NCI-H187 treated with DMSO at 0.1 percent for 48 hours (cell line): ENCODE measurements at places on chromosomes 6 and 20.

GRCh38 chr20:8535403-8536261 is 403.6 kb downstream of the PLCB1 start:
- no peak for DNase-seq

DNA sequence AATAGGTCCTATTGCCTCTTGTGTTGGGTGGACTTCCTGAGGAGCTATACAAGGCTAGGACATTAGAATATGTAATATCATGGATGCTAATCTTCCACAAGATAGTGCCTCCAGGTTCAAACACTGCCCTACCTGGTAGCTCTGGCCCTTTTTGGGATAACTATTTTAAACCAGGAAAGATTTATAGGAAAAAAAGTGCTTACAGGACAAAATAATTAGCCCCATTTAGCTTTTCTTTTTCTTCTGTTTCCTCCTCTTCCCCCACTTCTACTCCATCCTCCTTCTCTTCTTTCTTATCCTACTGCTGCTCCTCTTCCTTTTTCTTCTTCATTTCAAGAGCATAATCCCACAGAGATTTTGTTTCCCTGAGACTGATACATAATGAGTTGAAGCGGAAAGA is 967.4 kb downstream of the PHF3 start:
- no peak for DNase-seq

GRCh38 chr20:38893056-38893564 is 33.1 kb upstream of the FAM83D start:
- DNase-seq, result no peak

DNA sequence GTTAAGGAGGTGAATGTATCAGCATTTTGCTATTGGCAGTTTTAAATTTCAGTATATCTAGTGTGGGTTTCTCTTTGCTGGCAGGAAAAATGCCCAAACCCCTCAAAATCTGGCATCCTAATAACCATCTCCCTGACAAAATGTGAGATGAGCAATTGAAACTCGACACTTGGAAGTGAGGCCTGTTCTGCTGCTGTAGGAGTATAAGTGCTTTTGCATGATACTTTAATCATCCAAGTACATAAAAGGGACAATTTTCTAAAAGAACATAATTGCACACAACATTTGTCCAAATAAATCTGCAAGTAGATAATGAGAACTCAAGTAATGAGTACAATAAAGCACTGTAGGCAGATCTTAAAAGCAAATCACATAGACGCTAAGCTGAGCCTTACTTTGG is 36.5 kb downstream of the LAMP5 start:
- DNase-seq, result peak; percentile 46

DNA sequence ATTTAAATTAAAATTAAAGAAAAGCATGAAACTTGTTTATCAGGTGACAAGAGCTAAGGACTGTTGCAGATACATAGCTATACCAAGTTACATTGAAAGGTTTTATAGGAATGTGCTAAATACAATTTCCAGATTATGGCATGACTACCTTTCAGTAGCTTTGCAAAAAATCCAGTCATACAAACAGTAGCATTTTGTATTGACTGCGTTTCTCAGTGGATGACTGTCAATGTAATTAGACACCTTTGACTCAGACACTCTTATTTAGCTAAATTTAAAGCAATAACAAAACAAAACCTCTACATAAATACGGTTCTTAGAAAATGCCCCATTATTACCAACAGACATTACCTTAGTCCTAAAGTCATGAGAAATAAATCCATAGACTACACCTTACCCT is 275.8 kb upstream of the RUNX2 start:
- no peak for DNase-seq

- DNase-seq, result no peak
These were observed 31.2 kb downstream of the FERMT1 start for GRCh38 chr20:6091661-6092060.

GRCh38 chr6:134821397-134821796 is 128.5 kb downstream of the ALDH8A1 start:
- no peak for DNase-seq

DNA sequence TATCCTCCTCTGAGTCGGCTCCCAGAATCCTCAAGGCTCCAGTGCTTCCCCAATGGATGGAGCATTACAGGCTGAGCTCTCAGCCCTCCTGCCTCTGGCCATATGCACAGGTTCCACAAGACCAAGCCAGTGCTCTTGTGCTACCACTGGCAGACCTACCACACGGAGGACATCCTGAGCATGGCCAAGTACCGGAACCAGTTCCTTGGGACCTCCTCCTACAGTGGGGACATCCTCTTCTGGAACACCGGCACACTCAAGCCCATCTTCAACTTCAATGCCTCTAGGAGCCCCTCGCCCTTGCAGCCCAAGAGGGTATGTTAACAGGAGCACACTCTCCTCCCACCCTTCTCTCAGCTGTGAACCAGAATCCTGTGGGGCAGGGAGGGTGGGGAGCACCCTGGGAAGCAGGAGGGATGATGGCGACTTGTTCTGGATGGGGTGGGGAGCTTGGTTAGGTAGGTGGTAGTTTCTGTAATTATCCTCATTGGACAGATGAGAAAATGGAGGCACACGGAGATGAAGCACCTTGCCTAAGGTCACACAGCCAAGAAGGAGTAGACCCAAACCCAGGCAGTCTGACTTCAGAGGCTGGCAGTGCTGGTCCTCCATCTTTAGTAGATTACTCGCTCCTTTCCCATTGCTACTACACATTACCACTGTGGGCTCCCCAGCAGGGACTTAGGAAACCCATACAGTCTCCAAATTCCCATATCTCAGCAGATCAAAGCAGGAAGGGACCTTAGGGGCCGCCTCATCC is 58.6 kb downstream of the EFCAB8 start:
- DNase-seq, result no peak

- DNase-seq, result no peak
These were observed 126.6 kb downstream of the ADAT2 start for GRCh38 chr6:143323729-143324470.

GRCh38 chr6:100456908-100457235 is 7.8 kb downstream of the SIM1 start:
- no peak for DNase-seq

- no peak for DNase-seq
These were observed 87.0 kb downstream of the HIVEP2 start for GRCh38 chr6:142857796-142858555.

DNA sequence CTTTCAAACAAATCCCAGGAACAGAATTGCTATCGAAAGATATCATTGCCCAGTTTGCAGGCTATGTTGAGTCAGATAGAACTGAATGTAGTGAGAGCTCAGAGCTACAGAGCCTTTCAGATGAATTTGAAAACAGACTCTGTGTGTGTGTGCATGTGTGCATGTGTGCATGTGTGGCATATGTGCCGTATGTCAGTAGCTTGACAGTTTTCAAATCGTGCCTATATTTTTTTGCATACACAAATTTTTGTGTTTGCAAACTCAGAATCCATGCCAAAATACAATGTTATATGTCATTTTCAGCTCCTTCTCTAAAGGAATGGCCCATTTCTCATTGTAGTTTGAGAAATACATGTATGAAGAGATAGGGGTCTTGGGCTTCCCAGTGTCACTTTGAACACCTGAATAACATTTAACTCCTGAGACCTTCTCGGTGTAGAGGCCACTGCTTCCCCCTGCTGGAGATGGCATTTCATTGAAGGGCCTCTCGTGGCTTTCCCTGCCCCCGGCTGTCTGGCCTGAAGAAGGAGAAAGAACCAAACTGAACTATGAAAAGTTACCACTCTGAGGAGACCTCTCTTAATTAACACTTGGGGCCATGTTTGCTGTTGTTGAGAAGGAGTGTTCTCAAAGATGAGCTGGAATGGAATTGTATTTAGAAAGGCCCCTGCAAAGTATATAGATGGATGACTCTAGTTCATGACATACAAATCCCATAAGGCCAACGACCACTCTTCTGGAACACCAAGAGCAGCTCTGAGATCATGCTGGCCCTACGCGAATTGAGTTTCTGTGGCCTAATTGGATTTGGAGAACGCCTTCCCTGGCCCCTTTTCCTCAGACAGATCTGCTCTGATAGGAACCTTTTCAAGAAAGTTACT is 58.7 kb downstream of the VAPB start:
- DNase-seq, result no peak

DNA sequence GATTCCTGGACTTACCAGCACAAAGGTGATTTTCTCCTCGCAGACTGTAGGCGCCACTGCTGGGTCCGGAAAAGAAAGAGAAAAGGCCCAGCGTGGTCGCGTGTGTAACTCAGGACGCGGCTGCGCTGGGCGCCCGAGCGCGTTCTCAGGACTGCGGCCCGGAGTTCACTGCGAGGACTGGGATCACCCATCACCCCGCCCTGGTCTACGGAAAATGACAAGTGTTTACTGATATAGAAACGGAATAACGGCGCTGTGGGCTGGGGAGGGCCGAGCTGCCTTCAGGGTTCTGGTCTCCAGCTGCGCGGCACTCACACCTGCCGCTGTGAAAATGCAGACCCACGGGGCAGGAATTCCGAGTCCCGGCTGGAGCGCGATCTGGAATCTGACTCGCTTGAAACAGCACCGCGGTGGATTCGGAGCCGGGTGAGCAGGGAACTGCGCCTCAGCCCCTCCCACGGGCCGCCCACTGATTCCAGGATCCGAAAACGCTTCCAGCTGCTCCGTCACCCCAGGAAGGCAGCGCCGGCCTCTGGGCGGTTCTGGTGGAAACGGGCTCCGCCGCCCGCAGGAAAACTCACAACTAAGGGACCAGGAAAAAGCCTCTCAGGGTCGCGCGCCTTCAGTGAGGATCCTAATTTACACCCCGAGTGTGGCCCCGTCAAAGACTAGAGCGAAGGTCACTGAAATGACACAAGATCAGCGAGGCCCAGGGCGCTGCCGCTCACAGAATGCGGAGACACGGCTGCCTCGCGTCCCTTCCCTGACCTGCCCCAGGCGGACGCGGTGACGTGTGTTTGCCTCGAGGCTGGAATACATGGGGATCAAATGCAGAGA is 34.5 kb downstream of the HLA-A start:
- DNase-seq, result no peak

GRCh38 chr20:37393196-37393862 is 47.4 kb downstream of the SRC start:
- no peak for DNase-seq

DNA sequence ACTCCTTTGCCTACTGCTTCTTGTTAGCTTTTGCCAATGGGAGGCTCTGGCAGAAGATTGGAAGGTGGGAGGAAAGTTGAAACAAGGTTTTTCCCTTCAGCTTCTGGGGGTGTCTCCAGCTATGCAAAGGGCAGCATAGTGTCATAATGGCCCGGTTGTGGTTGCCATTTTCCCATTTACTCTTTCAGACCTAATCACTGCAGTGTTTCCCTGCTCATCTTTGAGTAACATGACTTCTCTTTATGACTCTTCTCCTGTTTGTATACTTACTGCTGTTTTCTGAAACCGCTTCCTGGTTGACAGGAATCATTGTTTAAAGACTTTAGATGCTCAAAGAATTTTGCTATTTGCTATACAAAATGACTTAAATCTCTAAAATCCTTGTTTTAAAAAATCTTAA is 19.9 kb downstream of the NRN1 start:
- DNase-seq, result no peak

- DNase-seq, result no peak
These were observed 18.9 kb downstream of the SERINC3 start for GRCh38 chr20:44502968-44503367.

DNA sequence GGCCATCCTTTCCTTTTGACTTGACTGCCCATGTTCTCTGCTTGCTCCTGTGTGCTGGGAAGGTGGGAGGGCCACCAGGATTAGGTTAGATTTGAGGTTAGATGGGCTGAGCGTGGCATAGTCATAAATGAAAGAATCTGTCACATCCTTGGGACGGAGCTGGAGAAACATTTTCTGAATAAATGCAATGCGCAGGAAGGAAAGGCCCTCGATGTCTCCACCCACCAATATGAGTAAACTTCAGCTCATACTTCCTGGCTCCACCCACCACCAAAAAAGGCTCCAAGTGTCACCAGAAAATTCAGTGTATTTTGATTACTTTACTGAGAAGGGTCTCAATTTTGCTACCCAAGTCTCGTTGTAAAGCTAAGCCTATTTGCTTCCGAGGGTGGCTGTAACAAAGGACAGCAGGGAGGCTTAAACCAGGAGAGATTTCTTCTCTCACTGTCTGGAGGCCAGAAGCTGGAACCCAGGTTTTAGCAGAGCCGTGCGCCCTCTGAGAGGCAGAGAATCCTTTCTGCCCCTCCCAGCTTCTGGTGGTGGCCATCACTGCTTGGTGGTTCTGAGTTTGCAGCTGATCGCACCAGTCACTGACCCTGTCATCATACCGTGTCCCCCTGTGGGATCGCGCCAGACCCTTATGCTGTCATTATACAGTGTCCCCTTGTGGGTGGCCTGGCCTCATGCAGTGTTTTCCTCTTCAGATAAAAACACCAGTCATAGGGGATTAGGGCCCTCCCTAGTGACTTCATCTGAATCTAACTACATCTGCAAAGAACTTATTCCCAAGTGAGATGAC is 137.8 kb downstream of the TTLL2 start:
- DNase-seq, result no peak

- DNase-seq, result no peak
These were observed 218.1 kb upstream of the SOX4 start for GRCh38 chr6:21375151-21376116.

DNA sequence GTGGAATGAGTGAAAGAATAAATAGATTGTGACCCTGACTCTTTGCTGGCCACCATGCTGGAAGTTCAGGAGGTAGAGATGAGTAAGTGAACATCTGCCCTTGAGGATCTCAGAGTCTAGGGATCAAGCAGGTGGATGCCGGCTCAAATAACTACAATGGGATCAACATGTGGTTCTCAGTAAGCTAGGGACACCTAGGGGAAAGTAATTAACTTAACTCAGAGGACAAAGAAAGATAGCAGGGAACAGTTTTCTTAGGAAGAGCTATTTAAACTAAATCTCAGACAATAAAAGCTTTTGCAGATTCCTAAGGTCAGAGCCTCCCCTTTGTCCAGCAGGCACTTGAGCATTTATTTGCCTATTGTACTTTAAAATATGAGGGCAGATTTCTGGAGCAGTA is 29.1 kb downstream of the SLC13A3 start:
- DNase-seq, result no peak

DNA sequence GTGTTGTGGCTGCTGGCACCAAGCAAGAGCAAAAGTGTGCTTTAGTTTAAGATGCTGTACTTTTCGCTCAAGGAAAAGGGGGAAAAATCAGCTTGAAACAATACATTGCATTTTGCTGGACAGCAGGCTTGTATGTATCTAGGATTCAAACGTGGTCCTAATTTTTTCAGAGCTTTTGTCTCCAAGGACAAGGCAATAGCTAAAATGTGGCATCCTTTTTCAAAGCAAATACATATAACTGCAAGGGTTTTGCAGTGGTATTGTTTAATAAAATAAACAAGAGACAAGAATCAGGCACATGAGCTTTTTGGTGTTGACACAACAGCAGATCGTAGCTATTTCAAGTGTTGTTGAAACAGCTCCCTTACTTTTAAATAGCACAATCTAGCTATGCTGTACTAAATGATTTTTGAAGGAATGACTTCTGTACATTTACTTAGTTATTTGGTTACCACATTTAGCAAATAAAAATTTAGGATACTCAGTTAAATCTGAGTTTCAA is 137.0 kb upstream of the HEY2 start:
- no peak for DNase-seq

- no peak for DNase-seq
These were observed 1.3 kb downstream of the RNF146 start for GRCh38 chr6:127267646-127268625.
